ENCODE measurements at places on chromosomes 11 and 22. TPM values are rescaled to one million over a fixed set of nuclear protein-coding genes. Genes with fewer than 3 reads are reported as not detected.

DNA sequence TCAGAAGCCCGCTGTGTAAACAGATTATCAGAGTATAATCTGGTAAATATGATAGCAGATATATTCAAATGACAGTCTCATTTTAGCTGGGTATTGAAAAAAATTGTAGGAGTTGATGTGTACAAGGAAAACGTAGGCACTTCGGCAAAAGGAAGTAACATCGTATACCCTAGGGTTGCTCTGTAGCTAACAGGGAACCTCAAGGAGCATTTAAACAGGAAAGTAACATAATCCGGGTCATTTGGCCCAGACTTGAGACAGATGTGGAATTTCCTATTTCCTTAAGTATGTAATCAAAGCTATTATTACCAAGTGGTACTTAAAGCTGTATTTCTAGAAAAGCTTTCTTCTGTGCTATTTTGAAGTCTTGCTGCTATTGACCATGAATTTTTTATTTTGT lies 215.6 kb downstream of the DDX10 start:
- H3K4me1 ChIP-seq, result peaks cover 12% of the 10 kb centered on the region
- H3K27ac ChIP-seq, result peak overlapping the region; percentile 45
- no peaks in the 10 kb centered on the region for H3K27me3 ChIP-seq
- DNase-seq, result no peak
- H3K4me3 ChIP-seq, result no peak overlapping the region

FIBIN gene
- total RNA-seq, result not detected

DNA sequence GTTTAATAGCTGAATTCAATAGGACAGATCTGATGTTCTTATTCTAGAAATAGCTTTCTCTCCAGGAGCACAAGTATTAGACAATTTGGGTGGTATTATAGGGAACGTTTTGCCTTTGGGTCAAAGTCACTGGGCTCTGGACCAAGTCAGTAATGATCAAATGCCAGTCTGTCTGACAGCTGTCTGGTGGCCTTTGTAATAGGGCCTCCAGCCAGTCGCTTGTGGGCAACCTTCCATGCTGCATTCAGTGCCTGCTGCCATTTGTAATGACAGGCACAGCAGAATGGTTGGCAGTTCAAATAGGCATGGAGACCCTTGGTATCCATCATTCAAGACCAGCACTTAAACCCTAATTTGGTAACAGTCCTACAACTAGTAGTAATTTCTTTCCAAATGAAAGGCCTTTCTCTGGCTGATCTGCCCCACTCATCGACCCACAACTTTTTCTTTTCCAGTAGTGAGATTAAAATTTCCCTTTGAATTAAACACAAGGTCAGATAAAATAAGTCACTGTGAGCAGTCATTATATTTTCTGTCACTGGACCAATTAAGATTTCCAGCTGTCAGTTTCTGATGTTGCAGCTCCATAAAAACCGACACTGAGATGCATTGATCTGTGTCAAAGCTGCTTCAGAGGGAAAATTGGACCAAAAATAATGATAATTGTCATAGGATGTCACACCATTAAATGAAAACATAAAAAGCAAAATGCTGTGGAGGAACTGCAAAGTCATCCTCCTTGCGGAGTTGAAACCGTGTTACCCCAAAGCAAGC lies 1038.1 kb downstream of the LRRC4C start:
- H3K27ac ChIP-seq, result no peak overlapping the region
- H3K4me3 ChIP-seq, result no peak overlapping the region
- no peaks in the 10 kb centered on the region for H3K36me3 ChIP-seq
- H3K4me1 ChIP-seq, result no peaks in the 10 kb centered on the region

DNA sequence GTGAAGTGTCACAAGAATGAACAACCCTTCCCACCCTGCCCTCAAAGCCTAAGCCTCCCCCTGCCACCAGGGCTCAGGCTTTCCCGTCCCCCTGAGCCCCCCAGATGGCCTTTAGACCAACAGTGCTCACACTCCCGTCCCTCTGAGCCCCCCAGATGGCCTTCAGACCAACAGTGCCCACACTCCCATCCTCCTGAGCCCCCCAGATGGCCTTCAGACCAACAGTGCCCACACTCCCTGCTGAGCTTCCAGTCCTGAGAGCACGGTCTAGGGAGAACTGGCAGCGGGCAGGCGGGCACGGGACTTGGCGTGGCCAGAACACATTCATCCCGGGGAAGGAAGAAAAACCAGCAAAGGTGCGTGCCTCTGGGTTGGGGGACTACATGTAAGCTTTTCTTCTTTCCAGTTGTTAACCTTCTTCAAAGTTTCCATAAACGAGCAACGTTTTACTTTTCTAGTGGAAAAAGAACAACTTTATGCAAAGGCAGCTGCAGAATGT lies 2.5 kb downstream of the MRGPRG start:
- H3K27me3 ChIP-seq, result peaks cover 23% of the 10 kb centered on the region
- H3K36me3 ChIP-seq, result no peaks in the 10 kb centered on the region

ZNF214 gene
- 0.58 TPM for total RNA-seq

DNA sequence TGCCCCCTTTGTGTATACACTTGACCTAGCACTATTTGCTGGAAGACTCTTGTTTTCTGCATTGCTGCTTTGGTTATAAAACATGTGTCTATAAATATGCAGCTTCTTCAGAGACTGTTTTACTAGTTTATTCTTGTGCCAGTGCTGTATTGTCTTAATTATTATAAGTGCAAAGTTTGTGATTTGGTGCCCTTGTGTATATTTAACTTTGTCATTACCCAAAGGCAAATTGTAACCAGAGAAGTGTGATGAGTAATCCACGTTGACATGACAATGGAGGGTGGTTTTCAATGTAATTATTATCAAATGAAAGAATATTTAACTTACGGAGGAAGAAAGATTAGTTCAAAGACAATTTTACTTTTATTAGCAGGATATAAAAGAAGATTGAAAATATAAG lies 75.0 kb upstream of the PRODH start:
- H3K36me3 ChIP-seq, result no peaks in the 10 kb centered on the region
- peaks cover 9% of the 10 kb centered on the region for H3K4me1 ChIP-seq
- H3K4me3 ChIP-seq, result no peak overlapping the region

DNA sequence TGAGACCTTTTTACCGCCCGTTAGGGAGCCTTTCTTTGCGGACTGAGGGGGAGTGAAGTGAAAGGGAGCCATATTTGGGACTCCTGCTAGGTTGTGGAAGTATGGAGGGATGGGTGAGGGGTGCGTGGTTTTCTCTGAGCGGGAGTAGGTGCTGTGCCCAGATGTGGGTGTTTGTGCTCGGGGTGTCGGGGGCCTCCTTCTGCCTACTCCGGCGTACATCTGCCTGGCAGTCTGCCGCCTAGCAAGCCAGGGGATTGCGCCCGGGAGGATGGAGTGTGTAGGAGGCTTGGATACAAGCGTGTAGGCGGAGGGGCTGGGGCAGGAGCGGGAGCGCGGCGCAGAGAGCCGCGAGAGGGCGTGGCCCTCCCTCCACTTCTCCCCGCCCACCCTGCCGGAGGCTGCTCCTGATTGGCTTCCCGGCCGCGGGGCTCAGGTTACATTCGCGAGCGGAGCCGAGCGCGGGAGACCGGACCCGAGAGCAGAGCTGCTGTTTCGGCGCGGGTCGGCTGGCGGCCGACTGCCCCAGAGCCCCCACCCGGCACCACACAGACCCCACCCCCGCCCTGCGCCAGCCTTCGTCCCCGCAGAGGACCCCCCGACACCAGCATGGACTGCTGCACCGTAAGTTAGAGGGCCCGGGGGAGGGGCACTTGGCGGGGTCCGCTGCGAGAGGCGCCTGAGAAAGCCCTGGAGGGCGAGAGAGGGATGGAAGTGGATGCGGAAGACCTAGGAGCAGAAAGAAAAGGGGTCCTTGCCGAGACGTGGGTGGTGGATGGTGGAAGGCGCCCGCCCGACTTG lies at the start of gene NRGN:
NRGN (plus strand) TSS at position 464 of the 798 bp plus-strand sequence; CDS start at position 607, 143 bp downstream.
- peak within 1 kb of the TSS; percentile 85 for H3K4me3 ChIP-seq
- DNase-seq, result peak; percentile 97
- no peak within 1 kb of the TSS for H3K27ac ChIP-seq
- no peaks in the 10 kb centered on the region for H3K36me3 ChIP-seq
- peaks cover 18% of the 10 kb centered on the region for H3K4me1 ChIP-seq

CNTF gene
- total RNA-seq, result 1.6 TPM

DNA sequence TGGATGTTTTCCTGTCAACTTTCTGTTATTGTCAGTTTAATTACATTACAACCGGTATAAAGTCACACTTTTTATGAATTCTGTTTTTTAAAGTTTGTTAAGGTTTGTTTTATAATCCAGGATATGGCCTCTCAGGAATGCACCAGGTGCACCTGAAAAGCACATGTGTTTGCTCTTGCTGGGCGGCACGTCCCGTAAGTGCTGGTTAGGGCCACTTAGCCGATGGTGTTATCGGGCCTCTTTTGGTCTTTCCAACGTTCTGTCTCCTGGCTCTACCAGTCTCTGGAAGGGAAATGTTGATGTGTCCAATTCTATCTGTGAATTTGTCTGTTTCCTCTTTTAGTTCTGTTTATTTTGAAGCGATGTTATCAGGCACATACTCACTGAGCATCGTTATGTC lies 695.7 kb downstream of the BRD1 start:
- no peak for DNase-seq
- H3K27ac ChIP-seq, result no peak overlapping the region
- H3K27me3 ChIP-seq, result peaks cover 4% of the 10 kb centered on the region
- no peaks in the 10 kb centered on the region for H3K36me3 ChIP-seq

- no peaks in the 10 kb centered on the region for H3K36me3 ChIP-seq
- DNase-seq, result no peak
- H3K4me1 ChIP-seq, result no peaks in the 10 kb centered on the region
- H3K27me3 ChIP-seq, result no peaks in the 10 kb centered on the region
- H3K4me3 ChIP-seq, result no peak overlapping the region
Observed at GRCh38 chr11:91258876-91259275, 965.7 kb upstream of the FAT3 start.

- H3K27me3 ChIP-seq, result no peaks in the 10 kb centered on the region
- H3K4me3 ChIP-seq, result no peak overlapping the region
- H3K36me3 ChIP-seq, result no peaks in the 10 kb centered on the region
- H3K27ac ChIP-seq, result no peak overlapping the region
Observed at GRCh38 chr22:36741204-36741793, 34.6 kb downstream of the IFT27 start.

LARGE1 gene
- total RNA-seq, result 1.3 TPM

GRCh38 chr22:29393019-29393608 lies 4.7 kb upstream of the AP1B1 start:
- no peak for DNase-seq
- no peaks in the 10 kb centered on the region for H3K27me3 ChIP-seq
- H3K4me1 ChIP-seq, result 0 out of 2 replicates have a peak, but pooled peaks cover 4% of the 10 kb centered on the region
- no peak overlapping the region for H3K27ac ChIP-seq

DNA sequence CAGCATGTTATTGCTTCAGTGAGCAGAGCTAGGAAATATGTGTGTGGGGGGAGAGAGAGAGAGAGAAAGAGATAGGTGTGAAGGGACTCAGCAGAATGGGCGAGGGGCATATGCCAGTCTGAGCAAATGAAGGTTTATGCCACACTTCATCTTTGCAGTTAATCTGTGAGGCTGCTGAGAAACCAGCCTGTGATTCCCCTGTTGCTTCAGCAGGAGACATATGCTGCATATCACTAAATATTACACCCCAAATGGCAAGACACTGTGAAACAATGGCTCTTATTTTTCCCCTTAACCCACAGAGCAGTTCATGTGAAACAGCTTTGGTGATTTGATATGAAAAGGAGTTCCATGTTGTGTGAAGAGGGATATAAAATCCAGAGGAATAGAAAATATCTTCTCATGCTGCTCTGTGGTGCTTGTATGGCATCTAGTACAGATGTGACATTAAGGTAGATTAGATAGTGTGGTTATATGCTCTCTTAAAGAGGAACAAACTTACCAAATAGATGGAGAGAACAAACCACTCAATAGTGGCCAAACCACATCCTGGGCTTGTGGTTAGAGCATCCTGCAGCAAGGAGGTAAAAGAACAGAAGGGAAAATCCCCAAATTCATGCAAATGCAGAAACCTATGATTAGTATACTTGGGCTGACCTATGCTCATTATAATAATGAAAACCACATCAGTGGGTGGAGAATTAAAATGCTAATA lies 864.2 kb downstream of the FAM181B start:
- no peak for DNase-seq
- H3K4me1 ChIP-seq, result no peaks in the 10 kb centered on the region
- H3K27ac ChIP-seq, result no peak overlapping the region
- no peaks in the 10 kb centered on the region for H3K36me3 ChIP-seq
